Mammary epithelial cell (primary cell): ENCODE measurements at places on chromosomes 13 and 19. TPM values are rescaled to one million over a fixed set of nuclear protein-coding genes. Genes with fewer than 3 reads are reported as not detected.

Gene PPP1R13L
- total RNA-seq: 244 and 254 TPM in 2 replicates

Gene ZNF865
- total RNA-seq: 1.5 TPM

- no peak for DNase-seq
These were observed 28.8 kb downstream of the SPRY2 start for GRCh38 chr13:80312012-80312704.

DNA sequence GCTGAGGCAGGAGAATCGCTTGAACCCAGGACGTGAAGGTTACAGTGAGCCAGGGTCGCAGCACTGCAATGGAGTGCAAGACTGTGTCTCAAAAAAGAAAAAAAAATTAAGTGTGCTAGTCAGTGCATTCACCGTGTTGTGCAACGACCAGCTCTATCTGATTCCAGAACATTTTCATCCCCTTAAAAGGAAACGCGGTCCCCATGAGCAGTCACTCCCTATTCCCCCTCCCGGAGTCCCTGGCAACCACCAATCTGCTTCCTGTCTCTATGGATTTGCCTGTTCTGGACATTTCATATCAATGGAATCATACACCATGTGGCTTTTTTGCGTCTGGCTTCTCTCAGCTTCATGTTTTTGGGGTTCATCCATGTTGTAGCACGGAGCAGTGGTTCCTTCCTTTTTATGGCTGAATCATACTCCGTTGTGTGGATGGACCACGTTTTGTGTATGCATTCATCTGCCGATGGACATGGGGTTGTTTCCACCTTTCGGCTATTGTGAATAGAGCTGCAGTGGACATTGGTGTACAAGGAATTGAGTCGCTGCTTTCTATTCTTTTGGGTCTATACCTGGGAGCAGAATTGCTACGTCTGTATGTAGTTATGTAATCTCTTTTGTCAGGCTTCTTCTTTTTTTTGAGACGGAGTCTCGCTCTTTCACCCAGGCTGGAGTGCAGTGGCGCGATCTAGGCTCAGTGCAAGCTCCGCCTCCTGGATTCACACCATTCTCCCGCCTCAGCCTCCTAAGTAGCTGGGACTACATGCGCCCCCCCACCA lies 19.8 kb downstream of the MYO9B start:
- no peak for DNase-seq

Gene PDX1
- total RNA-seq: not detected in 2 replicates

DNA sequence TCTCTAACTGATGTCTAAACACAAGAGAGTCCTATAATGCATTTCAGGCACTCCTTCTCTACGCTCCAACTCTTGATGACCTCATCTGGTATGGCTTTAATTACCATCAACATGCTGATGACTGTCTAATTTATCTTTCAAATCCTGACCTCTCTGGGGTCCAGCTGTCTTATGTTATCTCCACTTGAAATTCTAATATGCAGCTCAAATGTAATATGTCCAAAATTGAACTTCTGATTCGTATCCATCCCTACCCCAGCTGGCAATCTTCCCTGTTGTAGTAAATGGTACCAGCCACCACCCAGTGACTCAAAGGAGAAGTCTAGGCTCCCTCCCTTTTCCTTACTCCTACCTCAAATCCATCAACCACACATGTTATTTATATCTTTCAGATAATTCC lies 288.0 kb upstream of the SLC10A2 start:
- no peak for DNase-seq

DNA sequence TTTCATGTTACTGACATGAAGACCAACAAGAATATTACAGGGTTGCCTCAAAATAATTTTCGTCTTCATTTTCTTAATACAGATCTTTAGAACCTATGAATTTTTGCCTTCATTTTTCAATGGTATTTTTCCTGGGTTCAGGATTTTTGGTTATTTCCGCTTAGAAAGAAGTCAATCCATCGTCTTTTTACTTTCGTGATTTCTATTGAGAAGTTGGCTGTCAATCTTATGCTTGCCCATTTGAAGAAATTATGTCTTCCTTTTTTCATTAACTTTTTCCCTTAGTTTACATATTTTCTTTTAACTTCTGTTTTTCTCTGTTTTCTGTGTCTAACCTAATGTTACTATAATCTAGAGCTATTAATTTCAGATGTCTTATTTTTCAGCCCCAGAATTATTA lies 868.9 kb upstream of the SLC10A2 start:
- DNase-seq: no peak

Gene PRODH2
- total RNA-seq: not detected in 2 replicates

- no peak for DNase-seq
These were observed 1.1 kb upstream of the ERF start for GRCh38 chr19:42255766-42256745.

DNA sequence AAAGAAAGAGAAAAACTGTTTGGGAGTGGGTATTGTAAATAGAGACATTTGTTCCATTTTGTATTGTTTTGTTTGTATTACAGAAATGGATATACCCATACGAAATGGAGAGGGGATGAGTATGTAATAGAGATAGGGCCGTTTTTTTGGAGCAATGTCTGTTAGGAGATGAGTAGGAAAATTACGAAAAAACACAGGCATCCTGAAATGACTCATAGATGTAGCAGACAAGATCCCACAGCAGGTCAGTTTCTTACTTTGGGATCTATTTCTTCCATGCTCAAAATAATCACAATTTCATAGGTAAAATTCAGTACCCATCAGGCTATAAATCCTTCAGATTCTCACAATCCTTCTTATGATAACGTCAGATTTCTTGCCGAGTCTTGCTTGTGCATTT lies 779.4 kb upstream of the SLITRK1 start:
- DNase-seq: no peak

GRCh38 chr13:41751734-41752445 lies 209.0 kb downstream of the VWA8 start:
- DNase-seq: no peak

Gene TLE6
- total RNA-seq: 0.59 and 1.6 TPM in 2 replicates

DNA sequence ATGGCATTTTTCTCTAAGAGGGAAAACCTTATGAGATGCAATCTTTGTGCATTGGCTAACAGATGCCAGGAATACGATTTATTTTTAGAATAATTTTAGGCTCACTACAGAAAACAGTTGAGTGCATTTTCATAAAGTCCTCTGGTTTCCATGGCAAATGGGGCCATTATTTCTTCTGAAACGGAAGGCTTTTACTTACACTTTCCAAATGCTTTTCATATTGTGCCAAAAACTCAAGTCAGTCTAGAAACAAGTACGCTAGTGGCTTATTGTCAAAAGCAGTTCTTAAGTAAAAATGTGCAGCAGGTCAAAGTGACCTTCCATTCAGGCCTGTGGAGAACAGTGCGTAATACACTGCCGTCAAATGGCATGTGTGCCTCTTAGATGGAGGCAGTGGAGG lies 628.7 kb downstream of the EFNB2 start:
- DNase-seq: no peak
